ENCODE measurements at places on chromosomes 11 and 22. TPM values are rescaled to one million over a fixed set of nuclear protein-coding genes. Genes with fewer than 3 reads are reported as not detected.

DNA sequence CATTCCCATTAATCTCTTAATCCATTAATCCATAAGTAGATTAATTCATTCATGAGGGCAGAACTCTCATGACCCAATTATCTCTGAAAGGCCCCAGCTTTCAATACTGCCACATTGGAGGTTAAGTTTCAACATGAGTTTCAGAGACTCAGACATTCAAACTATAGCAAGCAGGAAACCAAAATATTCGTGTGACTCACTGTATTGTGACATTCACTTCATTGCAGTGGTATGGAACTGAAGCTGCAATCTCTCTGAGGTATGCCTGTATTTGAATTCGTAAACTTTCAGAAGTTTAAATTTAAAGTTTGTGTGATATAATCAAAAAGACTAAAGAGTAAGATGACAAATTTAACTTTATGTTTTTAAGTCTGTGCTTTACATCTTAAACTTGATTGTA is 2.9 kb upstream of the OR52J3 start:
- no peak for DNase-seq
- no peaks in the 10 kb centered on the region for H3K4me1 ChIP-seq
- H3K27ac ChIP-seq: no peak overlapping the region
- no peaks in the 10 kb centered on the region for H3K27me3 ChIP-seq

GRCh38 chr11:63573881-63574855 is 11.0 kb upstream of the PLAAT2 start:
- H3K4me1 ChIP-seq: no peaks in the 10 kb centered on the region
- H3K36me3 ChIP-seq: no peaks in the 10 kb centered on the region
- H3K27ac ChIP-seq: no peak overlapping the region

GRCh38 chr11:100602716-100603115 is 84.4 kb upstream of the ARHGAP42 start:
- no peaks in the 10 kb centered on the region for H3K36me3 ChIP-seq
- no peak overlapping the region for H3K27ac ChIP-seq
- no peak overlapping the region for H3K4me3 ChIP-seq
- H3K4me1 ChIP-seq: no peaks in the 10 kb centered on the region
- H3K27me3 ChIP-seq: no peaks in the 10 kb centered on the region

- no peaks in the 10 kb centered on the region for H3K27me3 ChIP-seq
- H3K4me1 ChIP-seq: no peaks in the 10 kb centered on the region
- DNase-seq: no peak
- no peak overlapping the region for H3K4me3 ChIP-seq
- H3K36me3 ChIP-seq: no peaks in the 10 kb centered on the region
Observed at GRCh38 chr11:99277281-99277680, 256.5 kb downstream of the CNTN5 start.

DNA sequence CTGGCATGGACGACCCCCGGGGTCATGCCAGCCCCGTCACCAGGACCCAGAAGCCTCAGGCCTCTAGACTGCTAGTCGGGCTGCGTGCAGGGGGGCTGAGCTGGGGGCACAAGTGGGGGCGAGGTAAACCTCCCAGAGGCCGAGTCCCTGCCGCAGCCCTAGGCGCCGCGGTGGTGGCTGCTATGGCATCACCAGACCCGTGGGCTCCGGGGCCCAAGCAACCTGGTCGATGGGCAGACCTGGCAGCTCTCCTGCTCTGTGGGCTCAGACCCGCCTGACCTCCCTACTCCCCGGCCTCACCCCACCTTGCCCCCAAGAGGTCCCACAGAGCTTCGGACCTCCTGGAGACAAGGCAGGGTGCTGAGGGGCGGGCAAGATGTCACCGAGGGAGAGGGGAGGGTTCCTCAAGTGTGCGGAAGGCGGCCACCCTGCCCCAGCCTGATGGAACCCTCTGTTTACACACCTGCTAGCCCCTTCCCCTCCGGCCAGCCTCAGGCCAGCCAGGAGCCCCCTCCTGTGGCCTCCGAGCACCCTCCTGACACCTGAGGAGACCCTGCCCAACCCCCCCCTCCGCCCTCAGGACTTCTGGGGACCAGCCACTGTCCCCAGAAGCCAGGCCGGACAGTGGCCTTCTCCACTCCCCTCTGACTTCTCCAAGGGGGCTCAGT is 9.4 kb downstream of the IGF2 start:
- H3K36me3 ChIP-seq: no peaks in the 10 kb centered on the region
- H3K27me3 ChIP-seq: peaks cover 45% of the 10 kb centered on the region
- no peak for DNase-seq
- no peaks in the 10 kb centered on the region for H3K4me1 ChIP-seq

- H3K36me3 ChIP-seq: peaks cover 46% of the 10 kb centered on the region
- H3K27ac ChIP-seq: no peak overlapping the region
- DNase-seq: no peak
- no peak overlapping the region for H3K4me3 ChIP-seq
- peaks cover 8% of the 10 kb centered on the region for H3K4me1 ChIP-seq
- H3K27me3 ChIP-seq: no peaks in the 10 kb centered on the region
Observed at GRCh38 chr11:71459076-71459766, 6.2 kb downstream of the NADSYN1 start.

THY1 gene
- 2.4 TPM for polyA plus RNA-seq
